Peyer's patch (tissue), 4 donors: ENCODE measurements at places on chromosomes 12 and 14. TPM values are rescaled to one million over a fixed set of nuclear protein-coding genes. Genes with fewer than 3 reads are reported as not detected.

The PLEKHD1 gene
- not detected for total RNA-seq

The VRTN gene
- not detected for total RNA-seq

- no peak overlapping the region for H3K4me3 ChIP-seq
- no peaks in the 10 kb centered on the region for H3K4me1 ChIP-seq
- no peaks in the 10 kb centered on the region for H3K27me3 ChIP-seq
- H3K27ac ChIP-seq: no peak overlapping the region
- H3K36me3 ChIP-seq: no peaks in the 10 kb centered on the region
- DNase-seq: no peak
Observed at GRCh38 chr12:95114766-95115405, 41.5 kb upstream of the NR2C1 start.

GRCh38 chr12:24356240-24356804 is 406.9 kb upstream of the SOX5 start:
- no peaks in the 10 kb centered on the region for H3K4me1 ChIP-seq
- no peaks in the 10 kb centered on the region for H3K27me3 ChIP-seq
- H3K27ac ChIP-seq: no peak overlapping the region
- no peak for DNase-seq

GRCh38 chr14:68085742-68086141 is 266.2 kb downstream of the RAD51B start:
- H3K27ac ChIP-seq: no peak overlapping the region
- DNase-seq: no peak
- H3K4me1 ChIP-seq: no peaks in the 10 kb centered on the region
- H3K4me3 ChIP-seq: no peak overlapping the region

- no peak overlapping the region for H3K27ac ChIP-seq
- H3K27me3 ChIP-seq: no peaks in the 10 kb centered on the region
- H3K4me3 ChIP-seq: no peak overlapping the region
- DNase-seq: no peak
Observed at GRCh38 chr12:25155022-25155576, 39.9 kb downstream of the DNAI7 start.

- no peak overlapping the region for H3K27ac ChIP-seq
- no peaks in the 10 kb centered on the region for H3K36me3 ChIP-seq
- H3K27me3 ChIP-seq: no peaks in the 10 kb centered on the region
- H3K4me1 ChIP-seq: no peaks in the 10 kb centered on the region
Observed at GRCh38 chr14:61184112-61184511, 97.0 kb downstream of the TMEM30B start.

- peak overlapping the region; percentile 85 for H3K27ac ChIP-seq
- no peaks in the 10 kb centered on the region for H3K36me3 ChIP-seq
- DNase-seq: peak; percentile 85
- peak overlapping the region; percentile 5 for H3K4me3 ChIP-seq
- H3K4me1 ChIP-seq: peaks cover 82% of the 10 kb centered on the region
- no peaks in the 10 kb centered on the region for H3K27me3 ChIP-seq
Observed at GRCh38 chr12:111434680-111435338, 29.1 kb downstream of the SH2B3 start.

GRCh38 chr14:64234877-64235651 is 59.1 kb downstream of the ESR2 start:
- H3K36me3 ChIP-seq: no peaks in the 10 kb centered on the region
- no peak for DNase-seq
- no peak overlapping the region for H3K4me3 ChIP-seq
- H3K27me3 ChIP-seq: no peaks in the 10 kb centered on the region
- peaks cover 6% of the 10 kb centered on the region for H3K4me1 ChIP-seq
- peak overlapping the region; percentile 21 for H3K27ac ChIP-seq

GRCh38 chr14:74302152-74302628 is 544 bp downstream of the ABCD4 start:
- peak overlapping the region; percentile 68 for H3K4me3 ChIP-seq
- H3K27me3 ChIP-seq: no peaks in the 10 kb centered on the region
- H3K27ac ChIP-seq: peak overlapping the region; percentile 84
- H3K36me3 ChIP-seq: no peaks in the 10 kb centered on the region
- H3K4me1 ChIP-seq: peaks cover 6% of the 10 kb centered on the region
- DNase-seq: no peak

GRCh38 chr12:89418228-89418910 is 66.1 kb upstream of the DUSP6 start:
- no peaks in the 10 kb centered on the region for H3K4me1 ChIP-seq
- H3K27ac ChIP-seq: no peak overlapping the region
- H3K36me3 ChIP-seq: no peaks in the 10 kb centered on the region
- H3K27me3 ChIP-seq: no peaks in the 10 kb centered on the region

DNA sequence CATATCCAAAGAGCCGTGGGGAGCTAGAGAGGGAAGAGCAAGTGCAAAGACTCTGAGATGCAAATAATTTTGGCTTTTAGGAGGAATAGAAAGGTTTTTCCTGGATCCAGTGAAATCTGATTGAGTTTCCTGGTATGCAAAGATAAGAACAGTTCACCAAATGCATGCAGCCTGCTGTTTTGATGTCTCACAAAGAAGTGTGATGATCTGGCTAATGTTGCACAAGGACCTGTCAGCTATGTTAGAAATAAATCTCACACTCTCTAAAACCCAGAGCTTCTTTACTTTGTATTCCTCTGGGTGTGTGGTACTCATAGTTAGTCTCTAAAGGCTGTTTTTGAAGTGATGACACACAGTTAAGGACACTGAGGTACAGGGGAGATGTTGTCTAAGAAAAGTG is 321.4 kb downstream of the AACS start:
- DNase-seq: no peak
- no peak overlapping the region for H3K27ac ChIP-seq
- H3K4me3 ChIP-seq: no peak overlapping the region
- H3K36me3 ChIP-seq: no peaks in the 10 kb centered on the region

DNA sequence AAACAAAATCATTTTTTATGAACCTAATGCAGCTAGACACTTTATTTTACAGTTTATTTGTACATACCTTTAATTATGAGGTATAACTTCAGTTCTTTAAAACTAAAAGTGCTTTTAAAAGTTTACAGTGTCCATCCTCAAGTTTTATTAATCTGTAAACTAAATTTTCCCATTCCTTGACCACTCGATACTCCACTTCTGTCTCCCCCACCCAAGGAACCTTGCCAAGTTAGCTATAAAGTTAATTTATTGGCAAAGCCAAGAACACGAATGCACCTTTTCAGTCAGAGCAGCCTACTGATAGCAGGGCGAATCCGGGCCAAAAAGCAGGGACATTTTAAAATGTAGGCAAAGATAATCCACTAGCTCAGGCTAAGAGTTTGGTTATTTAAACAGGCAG is 29.6 kb downstream of the NAA30 start:
- DNase-seq: no peak
- no peaks in the 10 kb centered on the region for H3K36me3 ChIP-seq
- H3K27me3 ChIP-seq: no peaks in the 10 kb centered on the region
- no peak overlapping the region for H3K4me3 ChIP-seq

DNA sequence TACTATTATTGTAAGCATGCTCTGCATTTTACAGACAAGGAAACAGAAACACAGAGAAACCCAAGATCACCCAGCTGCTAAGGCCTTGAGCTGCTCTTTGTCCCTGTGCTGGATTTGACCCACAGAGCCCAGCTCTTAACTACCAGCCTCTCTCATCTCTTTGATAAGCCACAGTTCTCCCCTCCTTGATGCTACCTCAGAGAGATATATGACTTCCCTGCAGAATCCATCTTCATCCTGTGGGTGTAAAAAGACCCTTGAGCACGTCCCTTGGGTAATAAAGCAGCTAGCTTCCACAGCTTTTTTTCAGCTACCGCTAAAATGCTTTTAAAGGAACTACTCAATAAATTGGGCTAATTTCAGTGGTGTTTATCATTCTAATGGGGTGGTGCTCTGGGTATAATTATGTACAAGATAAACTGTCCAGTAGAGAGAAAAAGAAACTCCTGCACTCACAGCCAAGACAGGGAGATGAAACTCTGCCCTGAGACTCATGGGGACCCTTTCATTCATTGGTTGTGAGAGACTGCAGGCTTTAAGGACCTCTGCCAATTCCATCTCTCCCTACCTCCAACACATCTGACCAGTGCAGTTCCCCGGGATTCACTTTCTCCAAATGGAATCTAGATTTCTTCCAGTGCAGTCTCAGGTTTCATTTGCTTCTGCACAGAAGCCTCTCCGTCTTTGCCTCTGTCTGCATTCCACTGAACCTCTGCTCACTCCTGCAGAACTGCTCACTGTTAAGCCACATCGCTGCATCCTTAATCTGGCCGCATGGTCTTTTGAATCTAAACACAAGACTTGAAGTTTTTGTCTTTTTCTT is 24.7 kb upstream of the NTF3 start:
- no peak for DNase-seq
- no peaks in the 10 kb centered on the region for H3K27me3 ChIP-seq
- H3K36me3 ChIP-seq: no peaks in the 10 kb centered on the region
- no peak overlapping the region for H3K4me3 ChIP-seq

- H3K27me3 ChIP-seq: no peaks in the 10 kb centered on the region
- DNase-seq: no peak
- no peak overlapping the region for H3K4me3 ChIP-seq
- peak overlapping the region; percentile 76 for H3K27ac ChIP-seq
- no peaks in the 10 kb centered on the region for H3K4me1 ChIP-seq
Observed at GRCh38 chr12:123042833-123043232, 62.4 kb downstream of the ARL6IP4 start.
